ENCODE measurements at places on chromosomes 7 and 10.

- no peak for DNase-seq
Measured at GRCh38 chr10:132151286-132151950, 35.3 kb upstream of the DPYSL4 start.

- no peak for DNase-seq
Measured at GRCh38 chr7:121178869-121179497, 149.8 kb upstream of the WNT16 start.

- no peak for DNase-seq
Measured at GRCh38 chr10:33712825-33713224, 378.4 kb upstream of the NRP1 start.

DNA sequence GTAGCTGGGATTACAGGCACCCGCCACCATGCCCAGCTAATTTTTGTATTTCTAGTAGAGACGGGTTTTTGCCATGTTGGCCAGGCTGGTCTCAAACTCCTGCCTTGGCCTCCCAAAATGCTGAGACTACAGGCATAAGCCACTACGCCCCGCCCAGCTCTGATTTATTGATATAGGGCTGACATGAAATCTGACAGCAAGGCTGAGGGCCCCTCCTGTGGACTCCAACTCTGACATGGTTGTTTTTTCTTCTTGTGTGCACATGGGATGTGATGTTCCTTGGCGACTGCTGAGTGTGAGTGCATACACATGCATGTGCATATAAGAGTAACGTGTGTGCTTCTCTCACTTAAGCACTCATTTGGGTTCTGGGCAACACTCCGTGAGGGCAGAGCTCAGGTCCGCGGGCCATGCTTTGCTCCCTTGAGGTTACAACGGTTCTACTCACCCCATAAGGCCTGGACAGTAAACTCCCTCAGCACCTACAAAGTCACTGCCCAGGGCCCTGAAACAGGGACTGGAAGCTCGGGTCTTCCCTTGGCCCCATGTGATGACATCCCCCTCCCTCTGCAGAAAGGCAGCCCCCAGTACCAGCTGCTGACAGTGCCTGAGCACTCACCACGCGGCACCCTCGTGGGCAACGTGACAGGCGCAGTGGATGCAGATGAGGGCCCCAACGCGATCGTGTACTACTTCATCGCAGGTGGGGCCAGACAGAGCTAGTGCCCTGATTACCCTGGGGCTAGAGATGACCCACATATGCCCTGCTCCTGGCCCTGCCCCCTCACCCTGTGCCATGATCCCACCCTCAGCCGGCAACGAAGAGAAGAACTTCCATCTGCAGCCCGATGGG is 33.6 kb upstream of the VSIR start:
- DNase-seq: no peak

- DNase-seq: no peak
Measured at GRCh38 chr7:45687721-45688120, 113.6 kb downstream of the ADCY1 start.

DNA sequence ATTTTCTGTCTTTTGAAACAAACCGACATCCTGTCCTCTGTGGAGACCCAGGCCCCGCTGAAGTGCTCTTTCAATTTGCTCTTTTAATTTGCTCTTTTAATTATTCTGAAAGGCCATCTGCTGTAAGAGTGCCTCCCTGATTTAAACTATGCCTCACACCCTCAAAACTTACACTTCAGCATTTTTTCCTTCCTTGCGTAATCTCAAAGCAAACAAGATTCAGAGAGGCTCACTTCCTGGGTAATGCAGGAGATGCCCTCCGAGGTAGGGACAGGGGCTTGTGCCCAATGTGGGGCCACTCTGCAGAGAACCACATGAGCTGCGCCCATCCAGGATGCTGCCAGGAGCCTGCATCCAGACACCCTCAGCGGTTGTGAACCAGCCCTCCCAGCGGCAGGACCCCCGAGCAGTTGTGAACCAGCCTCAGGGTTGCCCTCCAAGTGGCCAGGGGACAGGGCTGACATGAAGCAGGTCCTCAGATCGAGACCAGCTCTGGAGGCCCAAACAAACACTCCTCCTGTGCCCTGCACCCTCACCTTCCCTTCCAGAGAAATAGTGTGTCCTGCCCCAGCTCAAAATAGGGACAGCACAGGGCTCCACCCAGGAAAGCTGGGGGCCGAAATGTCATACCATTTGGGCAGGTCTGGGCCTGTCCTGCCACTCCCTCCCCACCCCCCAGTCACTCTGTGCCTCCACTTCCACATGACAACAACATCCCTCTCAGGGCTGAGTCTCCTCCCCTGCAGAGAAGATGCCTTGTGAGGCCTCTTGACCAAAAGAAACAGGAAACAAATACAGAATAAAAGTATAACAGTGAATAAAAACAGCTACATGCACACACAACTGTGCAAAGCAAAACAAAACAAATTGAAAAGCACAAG is 190.4 kb downstream of the PTPRN2 start:
- DNase-seq: no peak

- DNase-seq: no peak
Measured at GRCh38 chr10:18140149-18140956, at the start of gene CACNB2. CACNB2 (plus strand) TSS chr10:18140424.

DNA sequence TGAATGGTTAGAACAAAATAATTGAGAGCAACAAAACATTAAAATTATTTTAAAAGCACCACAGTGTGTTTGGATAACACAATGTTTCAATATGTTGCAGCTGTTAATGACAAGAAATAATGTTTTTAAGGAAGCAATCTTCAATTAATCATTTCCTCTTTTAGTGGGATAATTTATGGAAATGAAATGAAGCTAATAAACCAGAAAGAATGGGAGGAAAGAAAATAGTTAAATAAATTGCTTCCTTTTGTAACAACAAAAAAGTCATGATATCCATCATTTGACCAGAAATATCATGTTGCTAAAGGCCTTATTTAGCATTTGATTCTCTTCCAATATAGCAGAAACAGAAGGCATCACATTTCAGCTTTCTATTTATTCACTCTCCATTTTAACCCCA is 224.5 kb downstream of the SEMA3A start:
- no peak for DNase-seq

DNA sequence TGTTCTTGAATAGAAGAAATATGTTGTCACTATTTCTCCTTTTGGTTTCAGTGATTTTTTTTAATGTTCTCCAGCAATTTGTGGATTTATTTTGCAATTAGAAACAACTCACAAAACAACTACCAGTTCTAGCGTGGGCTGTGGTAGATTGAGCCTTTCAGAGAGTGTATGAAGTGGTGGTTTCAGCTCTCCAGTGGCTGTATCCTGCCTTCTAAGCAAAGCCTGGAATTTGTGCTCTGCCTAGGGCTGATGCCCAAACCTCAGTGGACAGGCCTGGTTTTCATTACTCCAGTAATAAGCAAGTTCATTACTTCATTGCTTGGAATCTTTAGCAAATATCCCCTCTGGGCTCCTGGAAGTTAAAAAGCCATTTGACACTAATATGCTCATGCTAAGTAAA is 35.9 kb downstream of the APBB1IP start:
- DNase-seq: no peak

DNA sequence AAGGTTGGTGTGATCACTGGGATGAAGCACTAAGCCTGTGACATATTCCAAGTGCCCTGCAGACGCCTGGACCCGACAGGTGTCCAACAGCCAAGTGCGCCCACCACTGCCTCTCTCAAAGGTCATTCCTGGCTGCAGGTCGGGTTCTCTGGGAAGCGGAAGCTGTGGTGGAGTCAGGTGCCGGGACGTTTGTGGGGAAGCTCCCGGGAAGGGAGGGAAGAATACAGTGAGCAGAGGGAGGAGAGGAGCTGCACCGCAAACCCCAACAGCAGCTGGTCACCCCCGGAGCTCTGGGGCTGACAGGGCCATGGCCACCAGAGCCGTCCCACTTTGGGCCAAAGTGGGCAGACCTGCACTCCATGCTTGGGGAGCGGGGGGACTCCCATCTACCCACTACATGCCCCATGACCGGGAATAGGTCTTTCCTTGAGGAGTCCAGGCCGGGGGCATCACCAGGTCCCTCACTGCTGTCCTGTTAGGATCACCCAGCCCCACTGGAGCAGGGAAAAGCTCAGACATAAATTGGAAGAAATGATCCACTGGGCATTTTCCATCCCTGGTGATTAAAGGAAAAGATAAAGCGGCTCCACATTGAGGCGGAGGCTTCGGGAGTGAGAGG is 84.5 kb upstream of the PPP2R2D start:
- no peak for DNase-seq

DNA sequence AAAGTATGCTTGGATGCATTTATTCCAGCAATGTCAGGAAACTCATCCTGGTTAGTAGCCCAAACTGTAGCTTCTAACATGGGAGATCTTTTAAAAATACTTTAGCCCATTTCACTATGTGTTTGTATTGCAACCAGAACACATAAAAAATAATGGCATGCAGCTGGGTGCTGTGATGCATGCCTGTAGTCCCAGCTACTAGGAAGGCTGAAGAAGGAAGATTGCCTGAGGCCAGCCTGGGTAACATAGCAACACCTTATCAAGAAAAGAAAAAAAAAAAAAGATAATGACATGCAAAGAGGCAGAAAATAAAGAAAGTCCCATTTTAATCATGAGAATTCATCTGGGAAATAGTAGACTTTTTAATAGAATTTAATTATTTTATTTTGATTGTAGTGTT is 517.0 kb upstream of the TEX47 start:
- DNase-seq: no peak

DNA sequence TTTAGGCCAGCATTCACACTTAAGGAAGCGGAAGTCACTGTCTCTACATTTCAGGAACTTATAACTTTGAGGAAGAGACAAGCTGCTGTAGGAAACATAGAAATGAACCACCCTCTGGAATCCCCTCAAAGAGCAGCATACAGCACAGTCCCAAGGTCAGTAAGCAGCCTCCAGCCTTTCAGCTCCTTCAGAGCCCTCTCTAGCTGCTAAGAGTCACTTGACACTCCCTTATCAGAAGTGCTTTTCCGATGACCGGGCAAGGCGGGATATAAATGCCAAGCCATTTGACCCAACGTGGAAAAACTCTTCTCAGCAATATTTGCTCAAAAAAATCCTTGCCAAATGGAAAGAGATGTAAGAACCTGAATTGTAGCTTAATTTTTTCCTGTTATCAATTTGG is 1284.3 kb downstream of the XPNPEP1 start:
- DNase-seq: no peak

Data from stimulated activated CD8-positive, alpha-beta memory T cell treated with anti-CD3 and anti-CD28 coated beads, Interleukin-7, amount 100 ng/mL, for 24 hours (primary cell).